ENCODE measurements at places on chromosomes 2 and 18.

DNA sequence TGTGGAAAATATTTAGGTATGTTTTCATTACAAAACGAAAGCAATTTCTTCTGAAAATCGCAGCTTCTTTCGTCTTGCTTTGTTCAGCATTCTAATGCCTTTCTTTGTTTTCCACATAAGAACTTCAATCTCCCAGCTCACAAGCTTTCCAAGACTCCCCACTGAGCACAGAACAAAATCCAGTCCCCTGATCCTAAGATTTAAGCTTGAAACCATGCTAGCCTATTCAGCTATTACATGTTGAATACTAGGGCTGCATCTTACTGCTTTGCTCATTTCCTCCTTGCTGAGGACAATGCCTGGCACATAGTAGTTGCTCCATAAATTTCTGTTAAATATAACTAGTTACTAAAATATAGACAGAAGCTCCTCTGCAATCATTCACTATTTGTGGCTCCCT is 160.6 kb downstream of the GALNT3 start:
- DNase-seq = no peak

DNA sequence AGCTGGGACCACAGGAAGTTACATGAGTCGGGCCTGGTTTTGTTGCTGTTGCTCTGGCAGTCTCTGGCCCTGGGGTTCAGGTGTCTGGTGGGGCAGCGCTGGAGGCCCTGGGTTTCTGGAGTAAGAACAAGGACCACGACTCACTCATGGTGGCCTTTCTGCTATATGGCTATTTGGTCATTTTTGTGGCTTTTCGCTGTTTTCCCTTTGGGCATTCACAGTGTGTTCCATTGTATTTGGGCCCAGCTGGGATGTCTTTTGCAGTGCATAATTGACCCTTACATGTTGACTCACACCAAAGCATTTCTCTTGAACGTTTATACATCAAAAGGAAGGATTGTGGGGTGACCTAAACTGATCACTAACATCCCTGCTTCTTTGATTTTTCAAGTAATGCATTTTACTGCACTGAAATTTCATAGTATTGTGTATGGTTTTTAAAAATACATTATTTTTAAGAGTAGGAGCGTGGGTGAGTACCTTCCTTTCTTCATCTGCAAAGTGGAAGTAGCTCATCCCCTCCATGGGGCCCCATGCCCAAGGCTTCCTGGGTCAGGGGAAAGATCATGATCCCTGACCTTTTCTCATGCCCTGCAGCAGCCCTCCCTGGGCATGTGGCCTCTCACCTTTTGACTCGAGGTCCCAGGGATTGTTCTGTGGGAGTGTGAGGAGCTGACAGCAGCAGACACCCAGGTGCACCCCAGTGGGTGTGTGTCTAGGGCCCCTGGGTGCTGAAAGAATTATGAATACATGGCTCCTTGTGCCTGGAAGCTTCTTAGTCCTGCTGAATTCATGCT is 225.5 kb downstream of the AGAP1 start:
- DNase-seq = no peak

DNA sequence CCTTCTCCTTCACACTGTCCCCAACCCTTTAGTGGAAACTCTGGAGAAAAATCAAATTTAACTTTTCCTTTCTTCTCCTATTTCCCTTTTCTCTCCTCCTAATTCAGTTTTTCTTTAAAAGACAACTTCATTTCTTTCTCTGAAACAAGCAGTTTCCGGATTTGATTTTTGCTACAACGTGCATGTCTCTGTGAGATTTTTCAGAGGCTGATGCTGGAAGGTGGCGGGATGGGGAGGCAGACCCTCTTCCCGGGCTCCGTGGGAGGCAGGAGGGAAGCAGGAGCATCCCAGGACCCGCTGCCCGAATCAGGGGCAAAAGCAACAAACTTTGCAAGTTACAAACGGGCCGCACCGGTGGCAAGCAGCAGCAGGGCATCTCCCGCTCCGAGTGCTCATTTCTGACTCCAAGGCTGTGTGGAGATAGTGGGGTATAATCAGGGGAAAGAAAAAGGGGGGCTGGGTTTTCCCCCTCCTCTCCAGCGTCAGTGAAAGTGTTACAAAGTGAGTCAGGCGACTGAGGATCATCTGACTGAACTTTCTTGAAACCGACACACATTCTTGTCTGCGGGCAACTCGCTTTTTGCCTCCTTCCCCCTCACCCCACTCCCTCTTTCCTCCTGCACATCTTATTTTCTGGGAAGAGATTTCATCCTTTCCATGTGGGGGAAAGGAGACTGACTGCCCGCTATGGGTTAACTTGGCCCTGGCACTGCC is 6.4 kb downstream of the ZEB2 start:
- DNase-seq = no peak

GRCh38 chr2:215755641-215756345 is 257.6 kb downstream of the MREG start:
- no peak for DNase-seq

DNA sequence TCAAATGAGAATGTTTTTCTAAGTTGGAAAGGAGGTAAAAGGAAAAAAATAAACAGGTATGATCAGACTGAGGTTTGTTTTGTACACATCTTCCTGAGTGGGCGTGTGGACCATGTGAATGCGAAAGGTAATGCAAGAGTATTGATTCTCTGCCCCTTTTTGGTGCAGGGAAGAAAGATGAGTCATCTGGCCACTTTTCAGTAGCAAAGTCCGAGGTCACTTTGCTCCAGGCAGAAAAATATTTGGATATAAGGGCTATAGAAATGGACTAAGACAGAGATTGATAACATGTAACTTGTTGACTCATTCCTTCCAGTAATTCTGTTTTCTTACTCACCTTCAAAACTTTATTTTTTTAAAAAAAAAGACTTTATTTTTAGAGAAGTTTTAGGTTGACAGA is 130.5 kb downstream of the DSEL start:
- no peak for DNase-seq

DNA sequence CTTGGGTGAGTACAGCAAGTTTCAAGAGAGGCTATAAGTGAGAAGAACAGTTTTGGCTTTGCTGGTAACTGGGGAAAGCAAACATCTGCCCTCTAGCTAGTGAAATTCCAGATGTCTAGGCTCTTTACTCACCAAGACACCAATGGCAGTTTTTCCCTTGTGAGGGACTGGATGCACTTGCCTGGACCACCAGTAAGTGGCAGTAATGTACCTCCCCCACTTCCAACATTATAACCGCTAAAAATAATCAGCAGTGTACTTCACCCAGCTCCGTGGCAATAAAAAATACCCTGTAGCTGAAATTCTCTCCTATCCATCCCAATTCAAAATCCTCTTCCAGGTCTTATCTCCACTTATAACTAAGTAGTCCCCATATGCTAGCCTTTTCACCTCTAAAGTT is 383.9 kb downstream of the ARHGAP15 start:
- DNase-seq = no peak

DNA sequence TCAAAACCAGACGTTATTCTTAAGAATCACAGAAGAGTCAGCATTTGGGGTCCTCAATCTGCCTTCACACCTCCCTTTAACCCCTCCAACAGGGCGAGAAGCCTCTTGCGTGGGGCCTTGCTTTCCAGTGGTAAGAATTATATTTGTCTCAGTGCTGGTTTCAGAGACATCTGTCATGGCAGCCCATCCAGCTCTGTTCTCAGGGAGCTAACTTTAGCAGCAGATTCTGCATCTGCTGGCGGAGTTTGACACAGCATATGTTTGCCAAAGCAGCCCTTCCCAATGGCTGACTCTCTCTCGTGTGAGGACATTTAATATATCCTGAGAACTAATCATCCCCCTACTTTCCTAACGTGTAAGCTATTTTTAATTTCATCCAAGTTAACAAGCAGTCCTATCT is 91.5 kb upstream of the BCL11A start:
- DNase-seq = no peak

DNA sequence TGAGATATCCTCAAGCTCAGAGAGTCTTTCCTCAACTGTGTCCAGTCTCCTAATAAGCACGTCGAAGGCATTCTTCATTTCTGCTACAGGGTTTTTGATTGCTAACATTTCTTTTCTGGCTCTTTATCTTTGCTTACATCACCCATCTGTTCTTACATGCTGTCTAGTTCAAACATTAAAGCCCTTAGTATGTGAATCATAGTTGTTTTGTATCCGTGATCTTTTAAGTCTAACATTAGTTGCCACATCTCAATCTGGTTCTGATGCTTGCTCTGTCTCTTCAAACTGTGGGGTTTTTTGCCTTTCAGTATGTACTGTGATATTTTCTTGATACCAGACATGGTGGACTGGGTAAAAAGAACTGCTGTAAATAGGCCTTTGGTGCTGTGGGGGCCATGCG is 235.2 kb downstream of the SH3RF3 start:
- no peak for DNase-seq

GRCh38 chr18:56522816-56523215 is 115.6 kb downstream of the TXNL1 start:
- no peak for DNase-seq

DNA sequence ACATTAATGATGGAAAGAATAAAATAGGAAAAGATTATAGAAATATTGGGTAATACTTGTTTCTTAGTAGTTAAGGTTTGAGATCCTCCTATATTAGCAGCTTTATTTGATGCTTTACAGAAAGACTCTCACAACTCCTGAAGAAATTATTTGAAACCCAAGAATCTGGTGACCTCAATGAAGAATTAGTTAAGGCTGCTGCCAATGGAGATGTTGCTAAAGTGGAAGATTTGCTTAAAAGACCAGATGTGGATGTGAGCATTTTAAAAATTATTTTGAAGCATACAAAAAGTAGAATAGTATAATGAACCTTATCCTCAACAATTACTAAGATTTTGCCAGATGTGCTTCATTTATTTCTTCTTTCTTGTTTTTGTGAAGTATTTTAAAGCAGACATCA is 59.1 kb downstream of the MIB1 start:
- DNase-seq = no peak

DNA sequence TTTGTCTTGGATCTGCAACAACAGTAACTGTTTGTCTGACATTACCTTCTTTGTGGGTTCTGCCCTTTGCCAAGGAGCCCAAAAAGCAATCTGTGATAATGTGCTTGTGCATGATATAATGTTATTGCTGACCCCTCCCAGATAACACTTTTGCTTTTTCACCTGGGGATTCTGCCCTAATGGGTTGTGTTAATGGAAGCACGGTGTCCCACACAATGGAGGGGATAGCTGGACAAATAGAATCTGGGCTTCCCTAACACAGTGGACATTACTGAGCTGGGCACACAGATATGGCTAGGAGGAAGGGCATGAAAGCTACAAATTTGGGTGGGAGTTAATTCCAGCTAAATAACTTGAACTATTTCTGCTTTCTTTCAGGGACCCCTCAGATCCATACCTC is 20.6 kb downstream of the PLB1 start:
- DNase-seq = no peak

GRCh38 chr2:215507836-215508235 is 72.0 kb upstream of the FN1 start:
- no peak for DNase-seq

DNA sequence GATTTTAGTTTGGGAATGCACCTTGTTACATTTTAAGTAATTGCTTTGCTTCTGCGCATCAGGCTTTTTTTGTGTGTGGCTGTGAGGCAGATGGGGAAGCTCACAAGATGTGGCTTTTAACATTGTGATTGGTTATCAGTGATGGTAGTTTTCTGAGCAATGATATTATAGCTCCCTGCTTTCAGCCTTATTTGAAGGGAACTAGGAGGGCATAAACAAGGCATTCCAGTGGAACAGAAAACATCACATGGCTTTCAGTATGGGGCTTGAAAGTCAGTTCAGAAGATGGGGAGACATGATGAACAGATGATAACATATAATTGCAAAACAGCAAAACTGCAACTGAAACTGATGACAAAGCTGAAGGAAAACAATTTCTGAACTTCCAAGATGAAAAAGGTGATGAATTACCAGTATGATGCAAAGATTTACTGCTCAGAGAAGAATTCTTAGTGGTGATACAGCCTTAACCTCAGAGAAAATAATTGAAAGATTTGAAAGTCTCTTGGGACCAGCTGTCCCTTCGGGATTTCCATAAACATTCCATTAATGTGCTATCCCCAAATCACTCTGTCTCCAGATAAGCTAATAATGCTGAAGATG is 439.7 kb downstream of the RND3 start:
- no peak for DNase-seq

GRCh38 chr2:65453916-65454315 is 21.5 kb upstream of the SPRED2 start:
- DNase-seq = no peak

- no peak for DNase-seq
Observed at GRCh38 chr2:28568533-28568932, 72.7 kb downstream of the PLB1 start.

- DNase-seq = no peak
Observed at GRCh38 chr2:159922563-159922962, 124.6 kb upstream of the CD302 start.

GRCh38 chr2:152376968-152377367 is 42.0 kb downstream of the FMNL2 start:
- DNase-seq = no peak

- no peak for DNase-seq
Observed at GRCh38 chr2:85765081-85765731, 11.4 kb downstream of the ATOH8 start.

DNA sequence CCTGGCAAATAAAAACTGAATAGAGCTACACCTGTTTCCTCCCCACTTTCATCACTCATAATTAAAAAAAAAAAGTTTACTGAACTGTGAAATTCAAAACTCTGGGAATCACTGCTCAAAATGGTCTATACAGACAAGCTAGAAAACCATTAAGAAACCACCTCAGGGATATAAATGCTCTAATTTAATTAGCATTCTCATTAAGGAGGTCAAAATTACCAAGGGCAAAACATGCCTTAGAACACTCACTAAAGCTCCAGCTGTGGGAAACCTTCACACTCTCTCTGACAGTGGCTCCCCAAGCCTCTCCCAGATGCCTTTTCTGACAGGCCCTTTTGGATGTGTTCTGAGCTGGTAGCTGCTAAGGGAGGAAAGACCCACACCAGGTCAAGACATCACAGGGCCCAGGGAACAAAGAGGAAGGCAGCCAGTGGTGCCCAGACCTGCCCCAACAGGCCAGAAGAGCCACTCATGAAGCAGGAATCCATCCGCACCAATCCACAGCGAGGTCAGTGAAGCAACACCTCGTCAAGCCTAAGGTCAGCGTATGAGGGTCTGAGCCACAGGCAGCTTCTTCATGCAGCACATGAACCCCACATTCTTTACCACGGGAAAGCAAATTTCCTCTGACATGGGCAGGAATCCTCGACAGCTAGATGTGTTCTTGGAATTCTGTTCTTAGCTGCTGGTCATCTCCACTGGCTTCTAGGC is 35.6 kb downstream of the XDH start:
- no peak for DNase-seq

GRCh38 chr18:58285449-58286130 is 241.6 kb downstream of the NEDD4L start:
- no peak for DNase-seq

DNA sequence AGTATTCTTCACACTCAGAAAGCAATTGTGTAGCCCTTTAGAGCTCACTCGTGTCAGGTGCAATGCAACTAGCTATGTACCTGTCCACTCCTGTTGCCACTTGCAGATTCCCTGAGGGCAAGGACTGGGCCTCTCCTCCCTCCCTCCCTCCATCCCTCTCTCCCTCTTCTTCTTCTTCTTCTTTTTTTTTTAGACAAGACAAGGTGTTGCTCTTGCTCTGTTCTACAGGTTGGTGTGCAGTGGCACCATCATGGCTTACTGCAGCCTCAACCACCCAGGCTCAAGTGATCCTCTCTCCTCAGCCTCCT is 119.7 kb downstream of the ACKR3 start:
- no peak for DNase-seq

- DNase-seq = no peak
Observed at GRCh38 chr2:41865263-41865662, 182.6 kb upstream of the PKDCC start.

GRCh38 chr2:12727641-12728040 is 10.9 kb downstream of the TRIB2 start:
- no peak for DNase-seq

- DNase-seq = no peak
Observed at GRCh38 chr2:218043701-218044109, 25.3 kb upstream of the RUFY4 start.

- no peak for DNase-seq
Observed at GRCh38 chr2:109279243-109279860, 150.3 kb downstream of the SH3RF3 start.

All from stimulated activated naive B cell treated with anti-CD40 and anti-IgM and Interleukin-4, amounts not matched to agents 10 μg/mL and 1 μg/mL and 100 μg/mL, for 72 hours (primary cell).